Osteocyte (in vitro differentiated cells): ENCODE measurements at places on chromosomes 11 and 22. TPM values are rescaled to one million over a fixed set of nuclear protein-coding genes. Genes with fewer than 3 reads are reported as not detected.

The CYTH4 gene
- not detected in 2 replicates for total RNA-seq

The KBTBD3 gene
- 3.0 and 3.9 TPM in 2 replicates for total RNA-seq

The HEPN1 gene
- not detected in 2 replicates for total RNA-seq

The KCNJ11 gene
- total RNA-seq = not detected in 2 replicates

The DNAJB7 gene
- total RNA-seq = not detected in 2 replicates

The KCNJ5 gene
- total RNA-seq = not detected in 2 replicates

The MMP11 gene
- 72.5 and 76.5 TPM in 2 replicates for total RNA-seq

The POGLUT3 gene
- total RNA-seq = 45.2 and 50.7 TPM in 2 replicates

The TBX1 gene
- 22.5 and 24.2 TPM in 2 replicates for total RNA-seq

The POU2AF2 gene
- not detected in 2 replicates for total RNA-seq

The GGTLC2 gene
- not detected in 2 replicates for total RNA-seq

The TSGA10IP gene
- not detected in 2 replicates for total RNA-seq

The FBLN1 gene
- total RNA-seq = 211 and 240 TPM in 2 replicates

The C11orf97 gene
- total RNA-seq = not detected in 2 replicates

The CHRNA10 gene
- 0.94 and 1.1 TPM in 2 replicates for total RNA-seq
